AG10803 (cell line): ENCODE measurements at places on chromosomes 2 and 18.

DNA sequence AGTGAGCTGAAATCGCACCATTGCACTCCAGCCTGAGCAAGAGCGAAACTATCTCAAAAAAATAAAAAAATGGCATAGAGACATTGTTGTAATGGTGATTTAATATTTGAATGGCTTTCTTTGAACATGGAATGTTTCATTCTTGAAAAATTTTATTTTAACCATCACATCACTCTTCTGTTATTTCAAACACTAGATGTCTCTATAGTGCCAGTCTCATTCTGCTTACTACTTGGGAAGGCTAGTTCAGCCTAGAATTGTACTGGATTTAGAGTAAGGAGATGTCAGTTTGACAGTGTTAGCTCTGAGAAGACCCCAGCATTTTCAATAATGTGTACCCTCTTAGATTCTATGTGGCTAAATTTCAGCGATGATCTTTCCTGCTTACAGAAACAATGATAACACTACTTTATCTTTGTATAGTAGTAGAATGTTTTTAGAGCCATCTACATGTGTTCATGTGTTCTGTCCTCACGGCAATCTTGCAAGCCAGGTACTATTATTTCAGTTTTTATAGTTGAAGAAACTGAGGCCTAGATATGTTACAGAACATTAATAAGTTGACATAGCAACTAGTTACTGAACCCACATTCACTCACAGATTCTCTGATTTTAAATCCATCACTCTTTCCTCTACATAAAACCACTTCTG is 142.9 kb upstream of the ZSWIM2 start:
- DNase-seq: no peak

GRCh38 chr2:150129921-150130575 is 357.4 kb downstream of the RND3 start:
- no peak for DNase-seq

GRCh38 chr2:101951296-101951695 is 40.5 kb upstream of the IL1R2 start:
- DNase-seq: no peak

DNA sequence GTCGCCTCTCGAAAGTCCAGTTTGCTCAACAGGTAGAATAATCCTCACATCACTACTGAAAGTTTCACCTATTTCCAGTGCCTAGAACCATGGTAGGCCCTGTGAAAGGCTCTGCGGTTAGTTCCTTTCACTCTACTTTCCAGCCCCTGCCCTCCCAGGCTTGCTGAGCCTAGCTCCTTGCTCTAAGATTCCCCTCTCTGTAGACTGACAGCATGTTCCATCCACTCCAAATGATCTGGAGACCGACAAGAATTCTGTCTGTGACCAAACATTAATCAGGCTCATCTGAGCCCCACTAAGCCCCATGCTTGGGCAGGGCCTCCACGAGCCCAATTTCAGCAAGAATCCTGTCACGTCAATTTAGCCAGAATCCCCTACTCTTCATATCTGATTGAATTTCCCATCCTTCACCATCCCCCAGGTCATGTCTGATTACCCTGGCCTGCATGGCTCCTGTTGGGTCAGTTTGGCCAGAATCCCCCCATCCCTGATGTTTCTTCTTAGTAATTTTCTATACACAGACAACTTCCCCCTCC is 307.0 kb downstream of the ALK start:
- DNase-seq: no peak

GRCh38 chr2:207718521-207718920 is 7.1 kb downstream of the CCNYL1 start:
- DNase-seq: no peak

GRCh38 chr2:160996584-160996983 is 163.6 kb upstream of the TANK start:
- no peak for DNase-seq

DNA sequence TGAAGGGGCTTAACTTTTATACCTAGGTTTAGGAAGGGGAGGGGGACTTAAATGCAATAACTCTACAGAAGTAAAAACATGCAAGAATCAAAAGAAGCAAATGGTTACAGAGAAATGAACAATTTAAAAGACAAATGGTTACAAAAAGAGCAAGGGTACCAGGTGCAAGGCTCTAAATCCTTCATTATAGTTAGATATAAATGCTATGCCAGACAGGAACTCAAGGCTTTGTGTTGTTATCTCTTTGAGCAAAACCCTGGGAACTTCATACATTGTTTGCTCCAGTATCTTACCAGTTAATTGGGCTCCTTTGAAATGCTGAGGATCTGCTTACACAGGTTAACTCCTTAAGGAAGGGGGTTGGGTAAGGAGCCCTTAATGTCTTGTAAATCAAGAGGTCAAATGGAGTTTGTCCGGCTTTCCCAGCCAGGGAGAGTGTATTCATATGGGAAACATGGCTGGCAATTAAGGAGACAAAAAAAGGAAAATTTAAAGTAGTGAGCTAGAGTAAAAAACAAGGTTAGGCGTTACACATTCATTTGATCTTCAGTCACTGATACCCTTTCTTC is 347.5 kb downstream of the CELF4 start:
- no peak for DNase-seq

DNA sequence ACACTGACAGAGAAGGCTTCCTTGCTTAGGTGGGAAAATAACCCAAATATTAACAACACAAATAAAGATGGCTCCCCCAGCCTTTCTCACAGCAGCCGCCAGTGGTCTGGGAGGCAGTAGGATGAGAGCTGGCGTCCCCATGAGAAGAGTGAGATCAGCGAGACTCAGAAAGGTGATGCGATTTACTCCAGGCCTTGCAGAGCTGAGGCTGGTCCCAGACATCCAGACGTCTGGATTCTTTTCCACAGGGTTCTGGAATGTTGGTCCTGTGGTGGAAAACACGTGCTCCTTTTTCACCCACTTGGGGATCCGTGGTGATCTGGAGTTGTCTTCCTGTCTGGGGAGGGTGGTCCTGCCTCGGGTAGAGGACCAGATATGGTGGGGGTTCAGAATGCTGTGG is 190.6 kb downstream of the CTIF start:
- DNase-seq: peak; percentile 58

DNA sequence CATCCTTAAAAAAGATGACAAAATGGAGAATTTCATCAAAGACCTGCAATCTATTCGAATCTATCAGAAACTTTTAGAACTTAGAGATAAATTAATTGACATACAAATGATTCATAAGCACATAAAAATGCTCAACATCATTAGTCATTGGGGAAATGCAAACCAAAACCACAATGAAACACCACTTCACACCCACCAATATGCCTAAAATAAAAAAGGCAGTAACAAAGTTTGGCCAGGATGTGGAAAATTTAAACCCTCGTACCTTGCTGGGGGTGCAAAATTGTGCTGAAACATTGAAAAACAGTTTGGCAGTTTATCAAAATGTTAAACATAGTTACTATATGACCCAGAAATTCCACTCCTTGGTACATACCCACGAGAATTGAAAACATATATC is 11.5 kb upstream of the EIF2AK3 start:
- DNase-seq: peak; percentile 20

GRCh38 chr2:88746929-88747490 is 55.5 kb downstream of the RPIA start:
- no peak for DNase-seq

DNA sequence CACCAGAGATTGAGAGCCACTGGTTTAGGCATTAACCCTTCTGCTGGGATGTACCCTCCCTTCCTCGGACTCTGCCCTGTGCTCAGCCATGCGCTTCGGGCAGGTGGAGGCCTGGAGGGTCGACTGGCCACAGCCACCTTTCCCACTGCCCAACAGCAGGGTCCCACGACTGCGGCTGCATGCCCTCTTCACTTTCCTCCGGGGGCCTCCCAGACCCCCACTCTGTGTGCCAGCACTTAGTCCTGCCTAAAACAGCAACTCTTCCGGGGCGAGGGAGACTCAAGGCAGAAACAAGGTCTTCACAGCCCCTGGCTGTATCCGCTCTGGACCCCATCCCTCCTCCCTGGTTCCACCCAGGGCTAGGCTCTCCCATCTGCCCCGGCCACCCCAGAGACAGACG is 31.3 kb upstream of the BIN1 start:
- DNase-seq: no peak

DNA sequence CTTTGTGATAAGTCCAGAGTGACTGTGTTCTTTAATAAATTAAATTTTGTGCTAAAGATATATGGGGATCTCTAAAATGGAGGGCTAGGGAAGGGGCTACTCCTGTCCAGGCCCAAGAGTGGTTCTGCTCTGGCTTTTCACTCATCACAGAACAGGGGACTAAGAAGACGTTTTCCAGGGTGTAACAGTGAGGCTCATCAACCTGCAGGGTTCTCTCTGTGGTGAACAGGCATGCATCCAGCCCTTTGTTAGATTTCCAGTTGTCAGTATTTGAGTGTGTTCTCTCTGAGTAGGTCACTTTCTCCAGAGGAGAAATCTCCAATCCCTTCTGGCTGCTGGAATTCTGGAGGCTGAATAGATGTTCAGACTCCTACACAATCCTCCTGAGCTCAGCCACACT is 408.9 kb downstream of the PLCL1 start:
- no peak for DNase-seq

GRCh38 chr2:119234021-119235019 is 10.7 kb downstream of the STEAP3 start:
- DNase-seq: no peak

DNA sequence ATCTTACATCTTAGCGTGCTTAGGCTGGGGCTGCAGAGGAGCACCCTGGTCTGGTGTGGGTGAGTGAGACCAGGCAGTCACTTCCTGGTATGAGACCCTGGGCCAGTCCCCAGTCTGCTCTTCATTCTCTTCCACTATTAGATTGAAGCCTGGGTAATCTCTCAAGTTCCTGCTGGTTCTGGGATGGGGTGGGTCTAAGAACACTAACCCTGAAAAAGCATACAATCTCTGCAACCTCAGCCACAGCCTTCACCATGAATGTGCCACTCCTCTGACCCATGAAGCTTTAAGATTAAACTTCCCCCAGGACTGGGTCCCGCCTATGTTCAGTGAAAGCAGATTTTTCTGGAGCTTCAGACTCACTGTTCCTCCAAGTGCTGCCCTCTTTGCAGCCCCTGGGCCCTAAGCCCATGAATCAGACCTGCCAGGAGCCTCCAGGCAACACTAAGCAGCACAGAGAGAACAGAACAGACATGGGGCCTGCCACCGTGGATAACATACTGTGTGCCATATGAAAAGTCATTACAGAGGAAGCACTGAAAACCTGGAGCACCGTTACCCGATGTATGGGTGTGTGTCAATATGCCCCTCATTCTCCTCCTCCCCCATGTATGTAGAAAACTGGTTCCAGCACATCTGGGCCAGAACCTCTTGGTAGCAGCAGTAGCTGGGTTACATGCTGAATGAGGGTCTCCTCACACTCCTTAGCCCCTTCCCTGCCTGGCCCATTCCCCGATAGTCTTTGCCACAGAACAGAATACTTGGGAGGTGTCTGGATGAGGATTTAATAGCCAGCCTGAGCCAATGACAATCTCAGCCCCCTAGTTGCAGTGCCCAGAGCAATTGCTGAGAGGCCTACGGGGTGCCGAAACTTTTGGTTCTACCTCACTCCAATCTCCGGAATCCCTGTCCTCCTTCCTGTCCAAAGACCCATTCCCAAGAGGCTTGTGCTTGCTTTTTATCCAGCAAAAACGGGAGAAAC is 2.7 kb upstream of the SIX2 start:
- no peak for DNase-seq

GRCh38 chr2:11540148-11540995 is 6.5 kb downstream of the GREB1 start:
- no peak for DNase-seq

- DNase-seq: no peak
Measured at GRCh38 chr2:238846378-238846627, 1.6 kb upstream of the TWIST2 start.

- peak; percentile 44 for DNase-seq
Measured at GRCh38 chr2:178513876-178514275, 33.6 kb downstream of the PLEKHA3 start.

DNA sequence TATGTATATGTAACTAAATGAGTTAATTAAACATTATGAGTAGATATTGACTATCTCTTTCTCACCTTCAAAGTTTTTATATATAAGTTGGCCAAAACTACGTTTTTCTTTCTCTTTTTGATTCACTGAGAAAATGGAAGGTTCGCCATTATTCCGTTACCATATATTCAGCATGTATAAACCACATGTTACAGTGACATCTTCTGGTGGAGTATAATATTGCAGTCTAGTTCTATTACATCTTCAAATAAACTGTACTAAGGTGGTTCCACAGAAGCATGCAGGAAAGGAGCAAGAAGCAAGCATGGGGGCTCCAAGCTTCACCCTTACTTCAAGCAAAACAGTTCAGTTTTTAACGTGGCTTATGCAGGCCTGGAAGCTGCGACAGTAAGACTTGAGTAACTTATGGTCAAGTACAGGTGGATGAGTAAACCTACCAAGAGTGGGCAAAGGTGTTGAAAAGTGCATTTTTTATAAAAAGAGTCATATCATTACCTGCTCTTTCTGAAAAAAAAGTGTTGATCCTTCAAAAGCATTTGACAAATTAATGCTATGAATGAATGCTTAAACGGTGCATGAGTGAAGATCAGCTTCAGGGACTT is 129.8 kb upstream of the RAB6C start:
- DNase-seq: peak; percentile 74

DNA sequence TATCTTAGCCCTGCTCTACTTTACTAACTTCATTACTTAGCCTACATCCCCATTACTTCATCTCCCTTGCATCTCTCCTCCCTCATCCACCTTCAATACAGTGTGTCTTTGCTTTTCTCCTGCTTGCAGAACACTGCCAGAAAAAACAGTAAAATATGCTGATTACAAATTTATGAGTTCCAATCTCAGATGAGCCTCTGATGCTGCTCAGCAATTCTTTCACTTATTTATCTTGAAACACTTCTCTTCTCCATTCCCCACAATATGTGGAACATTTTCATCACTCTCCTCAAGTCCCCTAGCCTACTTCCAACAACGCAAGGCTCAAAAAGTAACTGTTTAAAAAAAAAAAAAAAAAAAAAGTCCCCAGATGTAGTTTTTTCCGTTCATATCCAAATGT is 7.1 kb downstream of the VPS54 start:
- DNase-seq: no peak

DNA sequence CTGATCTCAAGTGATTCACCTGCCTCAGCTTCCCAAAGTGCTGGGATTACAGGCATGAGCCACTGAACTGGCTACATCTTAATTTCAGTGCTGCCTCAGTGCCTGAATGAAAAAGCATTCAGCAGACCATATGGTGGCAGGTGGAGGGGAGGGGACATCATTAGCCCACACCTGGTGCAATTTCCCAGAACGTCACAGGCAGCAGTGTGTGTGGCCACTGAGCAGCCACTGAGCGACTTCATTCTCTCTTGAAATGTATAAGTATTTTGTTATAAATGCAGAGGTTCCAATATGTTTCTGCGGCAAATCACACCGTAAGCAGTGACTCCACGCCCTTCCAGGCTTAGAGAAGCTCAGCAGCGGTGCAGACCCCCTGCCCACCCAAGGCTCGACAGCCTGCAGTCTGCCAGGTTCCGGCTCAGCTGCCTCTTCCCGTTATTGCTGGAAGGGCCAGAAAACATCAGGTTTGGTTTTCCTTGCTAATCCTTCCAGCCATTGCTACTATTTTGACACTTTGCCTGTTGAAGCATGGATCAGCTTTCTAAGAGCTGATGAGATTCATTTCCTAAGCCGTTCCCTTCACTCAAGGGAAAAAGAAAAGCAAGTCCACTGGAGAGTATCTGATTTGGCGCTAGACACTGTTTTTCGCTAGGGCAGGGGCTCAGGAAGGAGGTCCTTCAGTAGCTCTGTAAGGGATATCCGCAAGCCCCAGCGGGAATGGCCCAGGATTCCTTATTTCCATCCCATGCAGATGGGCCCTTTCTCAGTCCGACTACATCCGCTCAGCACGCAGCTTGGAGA is 250.7 kb downstream of the VAPA start:
- no peak for DNase-seq

- no peak for DNase-seq
Measured at GRCh38 chr2:54639609-54640008, 83.9 kb upstream of the EML6 start.

- DNase-seq: peak; percentile 9
Measured at GRCh38 chr2:70442301-70443077, 111.1 kb downstream of the TGFA start.
